ENCODE measurements at places on chromosomes 2 and 18.

- DNase-seq: no peak
Observed at GRCh38 chr2:232687382-232688160, 9.6 kb upstream of the GIGYF2 start.

DNA sequence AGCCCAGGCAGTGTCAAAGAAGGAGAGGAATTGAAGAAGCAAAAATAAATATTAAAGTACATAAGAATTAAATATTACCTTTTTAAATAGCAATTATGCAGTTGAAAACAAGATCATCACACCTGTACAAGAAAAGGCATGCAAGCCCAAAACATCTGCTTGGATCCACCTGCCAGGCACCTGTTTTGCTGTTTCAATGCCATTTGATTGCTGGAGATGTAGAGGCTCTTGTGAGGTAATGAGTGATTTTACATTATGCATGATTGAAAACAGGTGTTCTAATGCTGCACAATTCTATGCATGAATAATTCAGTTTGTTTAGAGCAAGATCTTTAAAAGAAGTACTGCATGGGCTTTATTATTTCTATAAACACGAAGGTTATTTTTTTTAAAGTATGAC, 700.6 kb upstream of the ZEB2 start:
- DNase-seq: no peak

GRCh38 chr2:100242891-100243619, 79.2 kb downstream of the LONRF2 start:
- DNase-seq: peak; percentile 11

DNA sequence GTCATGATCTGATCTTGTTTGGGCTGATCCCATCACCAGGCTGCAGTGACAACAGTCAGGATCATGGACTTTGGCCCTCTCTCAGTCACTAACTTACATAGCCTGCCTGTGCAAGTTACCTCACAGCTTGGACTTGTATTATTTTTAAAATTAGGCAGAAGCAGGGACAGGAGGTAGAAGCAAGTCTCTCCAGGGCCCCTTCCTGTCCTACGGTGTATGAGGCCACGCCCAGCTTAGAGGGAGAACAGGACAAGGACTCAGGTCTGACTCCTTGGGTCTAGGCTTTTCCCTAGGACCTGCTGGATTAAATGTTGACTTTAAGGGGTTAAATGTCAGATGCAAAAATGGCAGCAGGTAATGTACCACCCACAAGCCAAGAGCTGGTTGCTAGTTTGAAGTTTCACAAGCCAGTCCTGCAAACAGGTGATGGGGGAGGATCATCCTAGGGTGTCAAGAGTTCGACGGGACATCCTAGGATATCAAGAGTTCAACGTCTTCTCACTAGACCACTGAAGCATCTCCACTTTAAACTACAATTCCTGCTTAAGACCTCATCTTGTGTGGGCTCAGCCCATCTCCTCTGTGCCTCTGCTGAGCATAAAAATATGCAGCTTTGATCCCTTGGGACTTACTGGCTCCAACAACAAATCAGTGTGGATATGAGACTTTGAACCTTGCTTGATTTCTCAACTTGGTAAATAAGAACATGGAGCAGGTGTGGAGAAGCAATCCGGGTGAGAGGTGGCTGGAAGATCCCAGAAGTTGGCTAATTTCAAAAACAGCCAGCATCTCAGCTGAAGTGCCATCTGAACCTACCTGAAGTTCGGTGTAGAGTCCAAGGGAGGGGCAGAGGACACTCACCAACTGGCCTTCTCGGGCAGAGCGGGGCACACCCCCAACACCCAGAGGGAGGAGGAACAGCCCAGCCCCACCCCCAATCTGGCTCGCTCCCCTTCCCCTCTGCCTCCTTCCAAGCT, 39.5 kb downstream of the SFXN5 start:
- DNase-seq: no peak

DNA sequence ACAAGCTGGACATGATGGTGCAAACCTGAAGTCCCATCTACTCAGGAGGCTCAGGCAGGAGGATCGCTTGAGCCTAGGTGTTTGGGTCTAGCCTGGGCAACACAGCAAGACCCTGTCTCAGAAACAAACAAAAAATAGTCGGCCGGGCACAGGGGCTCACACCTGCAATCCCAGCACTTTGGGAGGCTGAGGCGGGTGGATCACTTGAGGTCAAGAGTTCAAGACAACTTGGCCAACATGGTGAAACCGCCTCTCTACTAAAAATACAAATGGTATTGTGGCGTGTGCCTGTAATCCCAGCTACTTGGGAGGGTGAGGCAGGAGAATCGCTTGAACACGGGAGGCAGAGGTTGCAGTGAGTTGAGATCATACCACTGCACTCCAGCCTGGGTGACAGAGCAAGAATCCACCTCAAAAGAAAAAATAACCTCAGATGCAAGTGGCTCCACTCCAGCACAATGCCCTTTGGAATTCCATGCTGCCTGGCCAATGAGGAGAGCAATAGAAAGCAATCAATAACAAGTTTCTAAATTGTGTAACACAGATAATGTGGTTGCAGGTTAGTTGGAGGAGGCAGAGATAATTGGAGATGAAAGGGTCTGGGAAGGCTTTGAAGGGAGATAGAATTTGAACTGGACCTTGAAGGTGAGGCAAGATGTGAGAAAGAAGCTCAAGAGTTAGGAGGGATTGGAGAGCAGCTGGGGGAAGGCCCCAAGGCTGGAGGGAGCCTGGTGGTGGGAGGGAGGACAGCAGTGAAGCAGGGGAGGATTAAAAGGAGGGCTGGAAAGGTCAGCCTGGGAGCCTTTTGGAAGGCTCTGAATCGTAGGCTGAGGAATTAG, 6.0 kb downstream of the TTC31 start:
- DNase-seq: no peak

GRCh38 chr2:86050301-86050700, 55.4 kb downstream of the POLR1A start:
- DNase-seq: no peak

DNA sequence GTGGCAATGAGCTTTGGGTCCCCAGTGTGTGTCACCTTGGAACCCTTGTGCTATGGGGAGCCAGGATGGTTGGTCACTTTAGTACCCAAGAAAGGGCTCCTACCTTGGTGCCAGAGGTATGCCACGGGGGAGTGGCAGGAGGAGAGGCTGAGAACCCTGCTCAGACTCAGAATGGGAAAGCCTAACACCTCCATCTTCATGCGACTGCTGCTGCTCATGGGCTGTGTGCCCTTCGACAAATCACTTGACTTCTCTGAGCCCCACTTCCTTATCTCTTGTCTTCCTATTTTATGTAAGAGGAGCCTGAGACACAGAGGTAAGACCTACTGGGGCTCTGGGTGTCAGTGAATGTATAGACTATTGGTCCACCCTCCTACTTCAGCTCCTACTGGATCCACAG, 25.1 kb downstream of the EHD3 start:
- no peak for DNase-seq

- no peak for DNase-seq
Observed at GRCh38 chr2:68411397-68412126, 46.5 kb downstream of the PLEK start.

DNA sequence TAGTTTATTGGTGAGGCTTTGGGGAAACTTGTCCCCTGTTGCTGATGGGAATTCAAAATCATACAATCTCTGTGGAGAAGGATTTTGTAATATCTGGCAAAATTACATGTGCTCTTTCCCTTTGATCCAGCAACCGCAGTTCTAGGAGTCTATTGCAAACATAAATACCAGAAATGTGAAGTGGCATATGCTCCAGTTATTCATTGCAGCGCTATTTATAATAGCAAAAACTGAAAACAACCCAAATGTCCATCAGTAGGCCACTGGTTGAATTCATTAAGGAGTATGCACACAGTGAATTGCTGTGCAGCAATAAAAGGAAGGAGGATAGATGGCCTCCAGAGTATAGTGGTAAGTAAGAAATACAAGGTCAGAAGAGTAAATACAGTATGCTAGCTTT, 76.5 kb downstream of the HNRNPLL start:
- no peak for DNase-seq

DNA sequence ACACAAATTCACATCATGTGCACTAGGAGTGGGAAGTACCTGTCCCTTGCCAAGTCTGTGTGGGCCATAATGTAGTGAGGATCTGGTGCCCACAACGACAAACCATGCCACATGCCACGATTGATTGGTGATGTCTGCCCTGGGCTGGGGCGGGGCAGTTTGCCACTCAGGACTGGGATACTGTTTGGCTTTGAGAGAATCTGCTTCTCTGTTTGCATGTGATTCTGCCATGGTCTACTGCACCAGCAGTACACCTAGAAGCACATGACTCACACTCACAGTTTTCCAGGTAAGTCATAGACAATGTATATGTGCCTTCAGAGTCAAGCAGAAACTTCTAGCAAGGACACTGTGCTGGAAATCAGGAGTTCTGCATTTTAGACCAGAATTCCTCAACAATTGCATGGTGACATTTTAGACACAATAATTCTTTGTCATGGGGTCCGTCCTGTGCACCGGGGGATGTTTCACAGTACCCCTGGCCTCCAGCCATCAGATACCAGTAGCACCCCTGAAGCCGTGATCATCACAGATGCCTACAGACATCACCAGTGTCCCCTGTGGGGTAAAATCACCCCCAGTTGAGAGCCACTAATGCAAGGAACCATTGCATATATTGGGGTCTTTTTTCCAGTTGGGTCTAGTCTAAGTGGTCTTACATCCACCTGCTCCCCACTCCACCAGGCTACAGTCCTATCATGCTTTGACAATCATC, 278.3 kb downstream of the EIPR1 start:
- no peak for DNase-seq

DNA sequence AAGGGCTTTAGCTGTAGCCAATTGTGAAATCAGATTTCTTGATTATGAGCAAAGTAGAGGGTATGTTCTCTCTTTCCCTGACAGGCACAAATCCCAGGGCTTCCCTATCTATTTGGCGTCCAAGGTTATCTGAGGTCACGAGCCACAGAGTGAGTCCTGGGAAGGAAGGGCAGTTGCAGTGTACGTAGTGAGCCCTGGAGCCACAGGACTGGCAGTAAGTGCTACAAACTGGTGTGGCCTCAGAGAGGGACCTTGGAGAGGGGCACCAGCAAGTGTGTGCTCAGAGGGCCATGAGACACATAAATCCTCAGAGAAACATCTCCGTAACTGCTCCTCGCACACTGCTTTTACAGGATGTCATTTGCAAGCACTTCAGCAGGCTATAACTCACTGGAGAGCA, 115.5 kb upstream of the SH3BP4 start:
- DNase-seq: no peak

DNA sequence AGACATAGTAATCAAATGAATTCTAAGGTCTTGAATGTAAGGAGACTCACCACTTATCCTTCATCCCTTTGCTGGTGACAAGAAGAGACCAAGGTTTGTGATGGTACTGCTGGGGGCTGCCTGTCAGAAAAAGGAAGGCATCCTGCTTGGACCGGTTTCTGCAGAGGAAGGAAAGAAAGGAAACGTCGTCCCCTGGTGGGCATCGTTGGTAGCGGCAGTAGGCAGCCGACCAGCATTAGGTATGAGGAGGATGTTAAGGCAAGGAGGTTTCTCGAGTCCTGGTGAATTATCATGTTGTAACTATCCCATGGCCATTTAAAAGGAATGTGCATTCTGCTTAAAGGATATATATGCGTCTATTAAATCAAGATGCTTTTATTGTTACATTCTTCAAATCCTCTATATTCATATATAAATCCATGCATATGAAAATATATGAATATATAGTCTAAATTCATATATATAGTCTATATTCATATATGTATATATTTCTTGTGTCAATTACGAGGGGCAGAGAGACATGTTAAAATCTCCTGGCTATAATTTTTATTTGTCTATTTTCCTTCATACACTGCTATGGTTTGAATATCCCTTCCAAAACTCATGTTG, 94.4 kb upstream of the TGFA start:
- DNase-seq: peak; percentile 41

- DNase-seq: no peak
Observed at GRCh38 chr2:212892193-212892592, 259.2 kb downstream of the IKZF2 start.

GRCh38 chr2:108908713-108909070, 80.3 kb downstream of the EDAR start:
- DNase-seq: no peak

GRCh38 chr2:14363137-14363536, 269.4 kb upstream of the LRATD1 start:
- no peak for DNase-seq

- no peak for DNase-seq
Observed at GRCh38 chr18:7684966-7685365, 117.8 kb downstream of the PTPRM start.

DNA sequence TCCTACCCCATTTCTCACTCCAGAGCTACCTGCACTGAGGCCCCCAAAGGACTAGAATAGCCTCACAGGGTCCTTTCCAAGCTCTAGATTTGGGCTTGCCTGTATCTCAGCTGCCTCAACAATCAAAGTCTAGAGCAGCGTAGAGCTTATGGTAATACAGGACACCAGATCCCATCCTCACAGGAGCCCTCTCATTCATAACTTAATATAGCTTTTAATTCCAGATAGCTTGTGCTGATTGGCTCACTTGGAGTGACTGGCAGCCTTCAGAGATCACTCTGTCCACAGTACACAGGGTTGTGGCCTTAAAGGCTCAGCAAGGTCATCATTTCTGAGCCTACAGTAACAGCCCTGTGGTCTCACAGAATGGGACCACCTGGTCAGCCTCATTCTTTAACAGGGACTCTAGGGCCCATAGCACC, 51.4 kb downstream of the ZFP36L2 start:
- no peak for DNase-seq

DNA sequence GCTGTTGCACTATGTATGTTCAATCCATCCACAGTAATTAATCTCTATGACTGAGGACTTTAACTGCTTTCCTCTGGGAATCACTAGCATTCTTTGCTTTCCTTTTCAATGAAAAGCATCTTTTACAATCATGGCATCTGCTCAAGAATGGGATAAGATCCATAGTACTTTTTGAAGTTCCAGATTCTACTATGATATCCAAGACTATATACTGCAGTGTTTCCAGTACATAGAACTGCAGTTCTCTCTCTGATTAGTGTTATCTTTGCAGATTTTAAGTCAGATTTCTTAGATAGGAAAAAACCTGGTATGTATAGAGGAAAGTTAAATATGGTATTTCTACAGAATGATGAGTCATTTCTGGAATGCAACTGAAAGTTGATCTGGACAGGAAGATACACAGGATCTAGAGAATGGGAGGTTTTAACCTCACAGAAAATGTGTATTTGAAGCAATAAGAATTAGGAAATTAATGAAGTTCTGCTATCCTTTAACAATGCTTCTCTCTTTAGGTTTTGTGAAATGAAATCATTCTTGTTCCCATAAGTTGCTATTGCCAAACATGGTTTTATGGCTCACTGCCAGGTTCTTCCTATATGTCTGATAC, 670.7 kb downstream of the ERBB4 start:
- no peak for DNase-seq

GRCh38 chr2:188971432-188971861, 2.7 kb upstream of the COL3A1 start:
- DNase-seq: no peak

DNA sequence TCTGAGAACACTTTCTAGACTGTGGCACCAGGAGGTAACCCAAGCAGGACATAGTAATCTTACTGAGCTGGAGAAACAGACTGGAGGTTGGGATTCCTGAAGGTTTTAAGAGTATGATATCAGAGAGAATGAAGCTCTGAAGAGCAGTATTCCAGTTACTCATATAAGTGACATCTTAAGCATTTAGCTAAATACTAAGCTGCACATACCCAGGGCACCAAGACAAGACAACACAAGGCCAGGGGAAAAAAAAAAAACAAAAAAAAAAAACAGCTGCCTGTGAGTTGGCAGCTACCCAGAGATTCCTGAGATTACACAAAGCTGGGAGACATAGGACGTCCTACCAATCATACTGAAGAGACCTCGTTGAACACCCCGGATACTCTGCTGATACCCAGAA, 175.8 kb downstream of the SRBD1 start:
- no peak for DNase-seq

GRCh38 chr2:28390241-28390745, 2.4 kb upstream of the FOSL2 start:
- peak; percentile 81 for DNase-seq

Data from effector memory CD4-positive, alpha-beta T cell (primary cell).